H54 (cell line): ENCODE measurements at places on chromosomes 2 and 18.
A peak's percentile ranks its signal among the peaks of the same experiment; 100 is the strongest.

DNA sequence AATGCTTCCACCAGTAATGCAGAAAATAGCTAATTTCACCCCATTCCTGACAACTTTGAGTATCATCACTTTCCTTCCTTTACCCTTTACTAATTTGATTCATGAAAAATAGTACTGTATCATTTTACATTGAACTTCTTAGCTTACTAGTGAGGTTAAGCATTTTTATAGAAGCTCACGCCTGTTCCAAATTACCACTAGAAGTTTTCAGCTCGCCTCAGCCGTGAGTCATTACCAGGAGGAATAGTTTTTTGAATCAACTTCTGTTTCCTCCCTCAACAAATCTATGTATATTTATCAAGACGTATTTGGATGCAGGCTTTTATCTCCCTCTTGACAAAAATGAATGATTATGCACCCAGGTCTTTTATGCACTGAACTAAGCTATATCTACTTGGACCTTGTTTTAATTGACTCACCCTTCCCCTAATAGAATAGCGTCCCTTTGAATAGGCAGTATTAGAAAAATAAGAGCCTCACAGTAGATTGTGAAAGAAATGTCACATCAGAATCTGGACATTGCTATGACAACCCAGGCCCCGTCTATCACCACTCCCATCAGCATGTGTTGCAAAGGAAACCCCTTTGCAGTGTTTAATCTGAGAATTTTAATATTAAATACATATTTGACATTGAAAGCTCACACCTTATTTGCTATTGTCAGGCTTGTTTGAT, 207.4 kb upstream of the NRP2 start:
- no peak for DNase-seq

DNA sequence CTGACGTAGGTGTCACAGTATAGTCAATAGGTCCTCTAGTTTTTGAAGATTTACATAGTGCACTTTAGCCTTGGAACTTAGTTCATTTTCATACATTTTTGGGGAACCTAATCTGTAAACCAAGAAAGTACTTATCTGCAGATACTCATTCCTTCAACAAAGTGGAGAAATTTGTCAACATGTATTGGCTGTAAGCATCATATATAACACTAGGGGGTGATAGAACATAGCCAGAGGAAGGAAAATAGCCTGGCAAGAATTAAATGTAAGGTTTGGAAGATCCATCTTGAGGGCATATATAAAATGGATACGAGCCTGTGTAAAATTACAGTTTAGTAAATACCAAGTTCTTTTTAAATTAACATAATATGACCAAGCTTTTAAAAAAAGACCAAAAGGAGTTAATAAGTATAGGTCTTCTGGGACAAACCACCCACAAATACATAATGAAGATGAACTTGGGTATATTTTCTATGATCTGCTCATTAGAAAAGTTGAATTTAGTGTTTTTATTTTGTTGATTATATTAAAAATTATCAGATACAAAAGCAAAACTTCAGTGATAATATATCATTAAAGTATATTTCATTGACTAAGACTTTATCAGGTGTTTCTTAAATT, 18.2 kb downstream of the RPL37A start:
- no peak for DNase-seq

DNA sequence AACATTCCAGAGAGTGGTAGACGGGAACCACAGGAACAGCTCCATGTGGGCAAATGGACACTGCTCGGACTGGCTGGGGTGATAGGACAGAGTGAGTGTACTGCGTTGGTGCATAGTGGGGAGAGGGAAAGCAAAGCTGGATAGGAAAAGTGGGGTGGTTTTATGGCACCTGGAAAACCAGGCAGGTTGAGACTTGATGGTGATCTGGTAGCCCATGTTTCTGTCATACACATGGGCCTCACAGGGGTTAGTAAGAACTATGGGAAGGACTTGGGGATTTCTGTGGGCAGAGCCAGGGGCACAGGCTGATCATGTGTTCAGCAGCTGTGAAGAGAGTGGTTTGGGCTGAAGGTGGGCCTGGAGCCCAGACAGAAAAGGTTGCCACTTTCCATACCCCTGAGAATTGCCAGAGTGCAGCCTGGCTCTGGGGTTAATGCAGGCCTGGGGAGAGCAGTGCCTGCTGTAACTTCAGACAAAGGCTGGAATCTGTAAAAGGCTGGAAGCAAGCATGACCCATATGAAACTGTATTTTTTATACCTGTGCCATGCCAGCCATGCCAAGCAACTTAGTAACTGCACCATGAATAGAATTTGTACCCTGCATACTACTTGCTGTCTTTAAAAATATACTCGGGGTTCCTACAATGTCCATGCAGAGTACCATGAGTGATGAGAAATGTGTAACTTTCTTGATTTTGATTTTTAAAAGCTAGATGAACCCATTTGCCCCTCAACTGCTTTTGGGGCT, 41.9 kb downstream of the RPIA start:
- no peak for DNase-seq

DNA sequence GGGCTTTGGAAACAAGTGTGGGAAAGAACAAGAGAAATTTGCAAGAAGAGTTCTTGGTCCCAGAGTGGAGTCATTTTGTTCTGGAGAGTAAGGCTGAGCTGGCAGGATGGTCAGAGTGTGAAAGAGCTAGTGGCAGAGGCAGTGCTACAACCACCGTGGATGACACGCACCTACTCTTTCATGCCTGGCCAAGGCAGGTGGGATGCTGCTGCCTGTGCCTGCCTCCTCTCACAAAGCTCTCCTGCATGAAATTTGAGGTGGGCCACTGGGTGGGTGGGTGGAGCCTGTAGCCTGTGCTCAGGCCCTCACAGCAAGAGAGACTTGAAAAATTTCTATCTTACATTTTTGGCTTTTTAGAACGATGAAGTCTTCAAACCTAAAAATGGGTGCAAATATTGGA, 9.4 kb upstream of the INO80C start:
- no peak for DNase-seq

GRCh38 chr2:74554820-74555531, 456 bp downstream of the DOK1 start:
- peak; percentile 59 for DNase-seq

GRCh38 chr2:120436885-120437603, 91.1 kb downstream of the INHBB start:
- peak; percentile 79 for DNase-seq

DNA sequence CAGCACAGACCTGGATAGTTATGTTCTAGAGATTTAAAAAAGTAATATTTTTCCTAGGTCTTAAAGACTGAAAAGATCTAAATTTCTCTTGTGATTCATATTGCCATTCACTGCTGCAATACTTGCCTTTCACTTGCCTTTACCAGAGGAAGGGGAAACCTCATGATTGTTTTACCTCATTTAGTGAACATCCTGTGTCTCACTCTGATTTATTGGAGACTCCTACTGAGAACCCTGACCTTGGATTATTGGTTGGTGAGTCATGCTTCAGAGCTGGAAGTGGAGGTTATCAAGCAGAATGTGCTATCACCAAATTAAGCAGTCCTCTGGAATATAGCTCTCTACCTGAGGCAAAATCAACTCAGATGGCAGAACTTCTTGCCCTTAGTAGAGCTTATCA, 500.5 kb downstream of the TSN start:
- DNase-seq: no peak

- DNase-seq: no peak
These were observed 5.8 kb downstream of the MYO1B start for GRCh38 chr2:191250986-191251385.

GRCh38 chr2:161119483-161119882, 40.7 kb upstream of the TANK start:
- DNase-seq: no peak

DNA sequence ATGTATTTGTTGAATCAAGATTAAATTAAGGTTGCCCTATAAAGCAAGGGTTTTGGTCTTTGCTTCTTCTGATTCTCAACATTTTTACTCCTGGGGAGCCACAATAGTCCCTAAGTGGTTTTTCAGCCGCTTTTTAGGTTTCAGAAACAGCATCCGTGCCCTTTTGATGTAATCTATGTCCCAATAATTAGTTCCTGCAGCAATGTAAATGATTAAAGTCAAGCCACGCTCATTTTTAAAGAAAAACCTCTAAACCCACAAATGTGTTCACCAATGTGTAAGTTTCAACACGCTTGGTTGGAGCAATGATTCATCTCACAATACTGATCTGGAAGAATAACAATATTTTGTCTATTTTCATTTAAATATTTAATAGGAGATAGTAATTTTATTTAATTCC, 5.6 kb downstream of the ARL4C start:
- no peak for DNase-seq

DNA sequence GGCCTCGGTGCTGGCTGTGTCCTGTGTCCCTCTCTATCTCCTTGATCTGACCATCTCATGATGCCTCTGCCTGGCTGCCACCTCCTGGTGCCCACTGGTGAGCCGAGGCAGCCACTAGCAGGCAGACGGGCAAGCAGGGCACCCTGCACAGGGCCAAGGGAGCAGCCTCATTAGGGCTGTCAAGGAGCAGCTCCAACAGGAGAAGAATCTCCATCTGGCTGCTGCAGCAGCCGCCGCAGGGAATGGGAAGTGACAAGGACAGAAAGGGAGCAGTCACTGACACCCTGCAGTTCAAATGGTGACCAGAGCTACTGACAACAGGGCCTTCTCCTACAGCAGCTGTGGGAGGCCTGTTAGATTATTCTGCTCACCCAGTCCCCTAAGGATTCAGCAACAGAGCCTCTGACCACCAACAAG, 32.6 kb downstream of the ALPK2 start:
- DNase-seq: no peak

GRCh38 chr2:24971286-24971535, 544 bp downstream of the DNAJC27 start:
- DNase-seq: peak; percentile 12

- DNase-seq: no peak
These were observed 136.5 kb downstream of the TXNL1 start for GRCh38 chr18:56501896-56502295.

DNA sequence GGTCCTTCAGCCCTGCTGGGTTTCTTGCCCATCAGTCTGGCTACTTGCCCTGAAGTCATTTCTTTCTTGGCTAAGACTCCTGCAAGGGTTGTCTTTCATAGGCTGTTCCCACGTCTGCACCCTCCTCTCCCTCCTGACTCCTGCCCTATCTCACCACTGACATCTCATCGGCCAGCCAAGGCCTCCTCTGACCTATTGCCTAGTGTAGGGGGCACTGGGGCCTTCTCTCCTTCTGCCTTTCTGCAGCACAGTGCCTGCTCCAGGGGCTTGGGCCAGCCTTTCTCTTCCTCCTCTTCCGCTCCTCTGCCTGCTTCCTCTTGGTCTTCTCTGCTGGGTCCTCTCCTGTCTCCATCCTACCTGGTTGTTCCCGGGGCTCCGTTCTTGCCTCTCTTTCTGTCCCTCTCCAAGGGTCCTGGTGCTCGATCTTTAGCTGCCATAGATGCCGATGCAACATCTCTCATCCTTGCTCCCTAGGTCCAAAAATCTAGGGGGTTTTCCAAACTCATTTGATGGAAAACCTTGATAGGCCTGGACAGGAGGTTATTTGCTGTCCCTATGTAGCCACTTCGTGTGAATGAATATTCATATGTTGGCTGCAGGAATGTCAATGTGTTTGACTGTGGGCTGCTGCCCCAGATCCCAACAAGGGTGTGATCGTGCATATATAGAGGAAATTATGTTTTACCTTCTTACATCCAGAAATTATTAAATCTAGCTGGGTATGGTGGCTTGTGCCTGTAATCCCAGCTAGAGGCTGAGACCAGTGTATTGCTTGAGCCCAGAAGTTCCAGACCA, 9.7 kb upstream of the NT5DC4 start:
- no peak for DNase-seq
